ENCODE measurements at places on chromosomes 5 and 9.

- DNase-seq: no peak
Observed at GRCh38 chr9:90727488-90727887, 74.1 kb upstream of the SYK start.

DNA sequence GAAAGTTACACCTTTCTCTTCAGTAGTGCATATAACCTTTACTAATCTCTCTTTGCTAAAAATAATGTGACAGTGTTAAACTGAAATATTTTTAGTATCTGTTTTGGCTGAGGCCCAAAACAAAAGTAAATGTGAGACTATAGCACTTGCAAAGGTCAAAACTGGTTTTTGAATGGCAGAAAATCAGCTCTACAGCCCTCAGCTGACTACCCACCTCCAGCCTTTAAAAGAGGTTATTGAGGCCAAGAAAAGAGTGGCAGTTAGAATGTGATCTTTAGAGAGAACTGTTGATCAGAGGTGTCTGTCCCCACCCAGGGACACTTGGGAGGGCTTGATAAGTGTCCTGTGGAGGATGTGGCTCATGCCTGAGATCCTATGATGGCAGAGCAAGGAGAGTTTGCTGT, 30.9 kb downstream of the PRKACG start:
- no peak for DNase-seq

GRCh38 chr5:2919310-2920018, 168.0 kb upstream of the IRX2 start:
- no peak for DNase-seq

GRCh38 chr9:115035841-115036612, 81.9 kb downstream of the TNC start:
- DNase-seq: no peak

- DNase-seq: no peak
Observed at GRCh38 chr5:43804041-43804440, 201.1 kb downstream of the NNT start.

DNA sequence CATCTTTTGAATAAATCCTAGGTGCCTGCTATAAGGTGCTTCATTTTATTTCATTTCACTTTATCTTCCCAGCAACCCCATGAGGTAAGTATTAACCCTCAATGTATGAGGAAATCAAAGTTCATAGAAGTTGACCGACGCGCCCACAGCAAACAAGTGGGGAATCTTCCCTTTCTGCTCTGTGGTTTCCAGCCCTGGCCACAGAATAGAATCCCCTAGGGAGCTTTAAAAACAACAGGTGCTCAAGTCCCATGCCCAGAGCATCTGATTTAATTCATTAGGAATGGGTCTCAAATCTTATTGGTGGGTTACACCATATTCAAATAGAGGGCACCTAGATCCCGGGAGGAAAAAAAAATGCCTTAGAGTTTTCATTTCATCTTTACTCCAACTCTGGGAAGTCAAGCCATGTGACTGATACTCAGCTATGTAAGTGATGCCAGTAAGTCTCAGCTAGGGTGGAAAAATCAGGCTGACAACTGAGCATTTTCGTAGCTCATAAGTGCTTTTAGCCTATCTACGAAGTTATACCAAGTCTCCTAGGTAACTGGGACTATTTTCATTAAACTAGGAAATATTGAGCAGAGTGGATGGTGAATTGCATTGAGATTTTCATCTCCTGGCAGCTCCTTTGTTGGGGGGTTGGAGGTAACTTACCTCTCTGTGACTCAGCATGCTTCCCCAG, 353.4 kb upstream of the SLC30A5 start:
- DNase-seq: no peak

- no peak for DNase-seq
Observed at GRCh38 chr9:76181781-76182180, 212.4 kb downstream of the RFK start.

Data from stimulated activated CD4-positive, alpha-beta T cell treated with anti-CD3 and anti-CD28 coated beads, Interleukin-2, amount 100 ng/mL, for 4 hours (primary cell).